NCI-H1092 (cell line): ENCODE measurements at places on chromosomes 4 and X.

- DNase-seq: no peak
Measured at GRCh38 chr4:154024097-154024694, 235.3 kb upstream of the SFRP2 start.

DNA sequence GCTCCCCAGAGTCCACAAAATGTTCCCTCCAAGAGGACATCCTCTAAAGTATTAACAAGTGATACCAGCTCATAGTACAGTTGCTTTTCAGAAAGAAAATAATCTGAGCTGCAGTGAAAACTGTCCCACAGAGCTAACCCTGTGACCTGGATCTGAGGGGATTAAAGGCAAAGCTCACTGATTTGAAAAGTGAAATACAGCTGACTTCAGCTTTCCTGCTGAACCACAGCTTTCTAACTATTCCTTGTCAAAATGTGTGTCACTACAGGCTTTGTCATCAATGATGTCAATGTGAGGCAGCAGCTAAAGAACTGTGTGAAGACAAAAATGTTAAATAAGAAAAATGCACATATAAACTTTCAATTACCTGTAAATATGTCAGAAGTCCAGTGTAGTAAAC is 36.9 kb downstream of the DCHS2 start:
- no peak for DNase-seq

DNA sequence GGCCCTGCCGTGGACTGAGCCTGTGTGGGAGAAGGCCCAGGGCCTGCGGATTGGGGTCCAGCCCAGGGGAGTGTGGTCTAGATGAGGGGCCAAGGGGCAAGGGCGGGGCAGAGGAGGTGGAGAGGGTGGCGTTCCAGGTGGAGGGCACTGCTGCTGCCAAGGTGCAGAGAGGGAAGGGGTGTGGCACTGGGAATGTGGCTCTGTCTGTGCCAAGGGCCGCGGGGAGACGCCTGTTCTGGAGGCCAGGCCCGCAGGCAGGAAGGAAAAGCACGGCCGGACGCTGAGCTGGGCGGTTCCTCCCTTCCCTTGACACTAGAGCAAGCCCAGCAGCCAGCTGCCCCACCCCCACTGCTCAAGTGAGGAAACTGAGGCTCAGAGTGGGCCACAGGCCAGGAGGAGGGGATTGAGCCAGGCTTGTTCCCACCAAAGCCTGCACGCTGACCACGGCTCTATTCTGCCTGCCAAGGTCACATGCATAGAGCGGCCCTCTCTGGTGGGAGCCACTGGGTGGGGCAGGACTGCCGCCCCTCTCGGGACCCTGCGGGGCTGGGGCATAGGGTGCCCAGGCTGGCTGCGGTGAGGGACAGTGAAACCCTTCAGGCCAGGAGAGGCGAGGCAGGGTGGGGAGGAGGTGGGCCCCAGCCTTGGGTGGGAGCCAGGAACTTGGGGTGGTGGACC is 13.0 kb downstream of the SH3BP2 start:
- DNase-seq: no peak

- no peak for DNase-seq
Measured at GRCh38 chr4:102860611-102861324, 8.0 kb upstream of the CISD2 start.

DNA sequence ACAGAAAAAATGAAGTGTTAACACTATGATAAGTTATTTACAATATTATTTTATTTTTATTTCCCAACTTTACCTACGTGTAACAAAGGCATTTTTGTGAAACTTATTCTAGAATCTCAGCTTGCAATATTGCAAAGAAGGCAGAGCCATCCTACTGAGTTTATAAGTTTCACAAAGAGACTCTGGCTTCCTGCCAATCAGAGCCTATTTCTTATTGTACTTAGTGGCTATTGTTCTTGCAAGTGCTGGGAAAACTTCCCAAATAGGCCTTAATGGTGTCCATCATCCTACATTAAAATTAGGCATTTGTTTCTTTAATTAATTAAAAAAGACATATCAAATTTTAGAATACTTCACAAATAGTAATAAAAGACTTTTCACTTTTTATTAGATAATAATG is 233.2 kb downstream of the EPHA5 start:
- DNase-seq: no peak

DNA sequence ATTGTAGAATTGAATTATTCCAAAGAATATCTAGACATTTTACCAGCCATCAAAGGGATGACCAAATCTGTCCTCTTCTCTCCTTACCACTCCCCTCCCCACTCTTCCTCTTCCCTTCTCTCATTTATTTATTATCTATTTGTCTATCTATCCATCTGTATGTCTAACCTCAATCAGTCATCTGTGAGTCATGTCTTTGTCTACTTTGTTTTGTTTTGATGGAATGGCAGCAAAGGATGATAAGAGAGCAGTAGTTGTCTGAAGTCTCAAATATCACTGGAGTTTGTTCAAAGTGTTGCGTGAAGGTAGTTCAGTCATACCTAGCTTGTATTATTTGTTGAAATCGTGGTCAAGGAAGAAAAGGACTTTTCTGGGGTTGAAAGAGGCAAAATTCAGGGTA is 34.7 kb upstream of the PGRMC2 start:
- DNase-seq: no peak

- no peak for DNase-seq
Measured at GRCh38 chr4:102531462-102531861, 30.3 kb downstream of the NFKB1 start.

- no peak for DNase-seq
Measured at GRCh38 chrX:71998836-71999509, 88.3 kb downstream of the NHSL2 start.

DNA sequence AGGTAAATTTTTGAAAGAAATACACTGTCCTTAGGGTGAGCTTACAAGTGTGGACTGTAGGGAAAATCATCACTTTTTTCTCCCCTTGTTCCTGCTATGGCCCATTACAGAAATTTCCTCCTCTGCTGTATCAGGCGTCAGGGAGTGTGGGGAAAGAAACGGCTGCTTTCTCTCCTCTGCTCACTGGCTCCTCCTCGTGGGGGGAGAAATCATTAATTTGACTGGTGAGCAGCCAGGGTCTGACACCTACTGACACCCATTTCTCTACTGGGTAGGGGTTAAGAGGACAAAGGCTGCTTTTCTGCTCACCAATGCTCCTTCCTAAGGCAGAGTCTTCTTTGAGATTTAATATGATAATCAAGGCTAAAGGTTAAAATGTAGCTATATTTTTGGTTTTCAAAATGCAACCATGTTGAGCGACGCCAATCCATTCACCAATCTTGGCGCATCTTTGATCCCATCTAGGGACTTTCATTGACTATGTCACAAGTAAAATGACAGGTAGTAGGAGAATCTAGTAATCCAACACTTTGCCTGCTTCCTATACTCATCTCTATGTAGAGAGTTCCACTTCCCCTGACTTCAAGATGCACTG is 25.1 kb downstream of the SETD7 start:
- peak; percentile 39 for DNase-seq

- no peak for DNase-seq
Measured at GRCh38 chr4:172546782-172547181, 621.8 kb upstream of the GALNT7 start.

- no peak for DNase-seq
Measured at GRCh38 chr4:162241857-162242256, 78.1 kb upstream of the FSTL5 start.

- no peak for DNase-seq
Measured at GRCh38 chrX:97907791-97908190, 1024.1 kb downstream of the RPA4 start.

- no peak for DNase-seq
Measured at GRCh38 chrX:111207851-111208250, 62.4 kb downstream of the CAPN6 start.

DNA sequence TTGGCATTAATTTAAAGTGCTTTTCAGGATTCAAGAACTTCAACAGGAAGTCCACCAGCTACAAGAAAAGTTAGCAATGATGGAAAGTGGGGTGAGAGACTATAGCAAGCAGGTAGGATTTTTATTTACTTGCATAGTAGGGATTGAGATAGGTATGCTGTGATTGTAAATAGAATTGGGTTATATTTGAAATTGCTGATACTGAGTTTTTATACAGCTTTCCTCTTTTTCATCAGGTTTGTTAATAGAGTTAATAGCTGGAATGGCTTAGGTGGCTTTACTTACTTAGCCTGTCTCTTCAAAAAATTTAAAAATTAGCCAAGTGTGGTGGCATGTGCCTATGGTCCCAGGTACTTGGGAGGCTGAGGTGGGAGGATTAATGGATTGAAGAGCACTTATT is 10.9 kb downstream of the CEP135 start:
- DNase-seq: no peak

GRCh38 chrX:134551376-134552048 is 91.5 kb downstream of the HPRT1 start:
- DNase-seq: no peak

- no peak for DNase-seq
Measured at GRCh38 chr4:93828995-93829819, 654 bp downstream of the ATOH1 start.

DNA sequence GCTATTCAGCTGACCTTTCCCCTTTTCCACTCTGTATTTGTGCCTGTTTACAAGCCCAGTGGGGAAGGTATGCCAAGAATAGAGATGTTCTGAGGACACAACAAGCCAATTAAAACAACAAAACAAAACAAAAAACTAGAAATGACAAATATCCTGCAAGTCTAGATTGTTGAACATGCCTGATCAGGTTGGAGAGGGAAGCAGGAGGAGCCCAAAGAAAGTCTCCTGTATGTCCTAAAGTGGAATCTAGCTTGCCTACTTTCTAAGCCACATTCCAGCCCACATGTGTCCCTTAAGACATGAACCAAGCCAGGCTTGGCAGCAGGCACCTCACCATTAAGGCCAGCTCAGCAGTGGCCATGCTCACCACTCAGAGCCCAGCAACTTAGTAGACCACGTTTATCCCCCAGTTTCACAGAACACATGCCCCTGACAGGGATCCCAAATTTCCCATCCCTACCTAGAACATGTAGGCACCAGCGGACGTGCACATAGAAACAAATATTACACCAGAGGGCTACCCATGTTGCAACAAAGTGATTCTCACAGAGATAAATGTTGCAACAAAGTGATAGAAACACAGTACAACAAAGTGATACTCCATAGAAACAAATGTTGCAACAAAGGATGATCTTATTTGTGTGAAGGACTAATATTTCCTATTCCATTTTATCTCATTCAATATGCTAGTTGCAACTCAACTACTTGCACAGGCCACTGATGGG is 48.3 kb downstream of the CD99L2 start:
- no peak for DNase-seq

GRCh38 chrX:1659664-1660461 is 45.0 kb downstream of the ASMT start:
- no peak for DNase-seq

DNA sequence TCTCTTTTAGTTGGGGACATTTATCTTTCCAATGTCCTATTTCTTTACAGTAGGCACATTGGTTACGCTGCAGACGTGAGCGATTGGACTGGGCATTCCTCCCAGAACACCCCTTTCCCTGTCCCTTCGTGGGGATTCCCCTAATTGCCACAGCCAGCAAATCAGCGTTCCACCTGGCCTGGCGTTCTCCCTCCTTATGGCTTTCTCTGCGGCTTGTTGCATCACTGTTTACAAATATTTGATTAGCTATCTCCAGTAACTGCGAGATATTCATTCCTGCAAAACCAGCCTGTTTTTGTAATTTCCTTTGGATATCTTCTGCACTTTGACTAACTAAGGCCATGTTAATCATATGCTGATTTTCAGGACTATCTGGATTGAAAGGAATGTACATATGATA is 202.5 kb upstream of the KLF8 start:
- no peak for DNase-seq

DNA sequence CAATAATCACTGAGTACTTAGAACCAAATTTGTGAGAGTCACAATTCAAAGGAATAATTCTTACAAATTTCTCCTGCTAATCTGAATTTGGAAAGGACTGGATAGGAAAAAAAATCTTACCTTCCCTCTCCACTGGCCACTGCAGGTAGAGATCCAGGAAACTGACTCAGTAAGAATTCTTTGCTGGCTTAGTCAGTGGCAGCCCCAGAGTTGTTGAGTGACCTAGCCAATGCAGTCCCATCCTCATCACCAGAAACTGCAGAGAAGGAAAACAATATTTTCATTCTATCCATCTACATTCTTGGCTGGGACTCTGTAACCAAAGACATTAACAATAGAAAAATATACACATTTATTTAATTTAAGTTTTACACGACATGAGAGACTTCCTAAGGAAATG is 572.0 kb downstream of the ADGRL3 start:
- no peak for DNase-seq

- DNase-seq: no peak
Measured at GRCh38 chr4:105712766-105713165, 4.2 kb downstream of the GSTCD start.

GRCh38 chr4:140296335-140297220 is 76.9 kb upstream of the SCOC start:
- peak; percentile 48 for DNase-seq

GRCh38 chr4:186104114-186104889 is at the start of gene FAM149A:
TSS of gene FAM149A (plus strand) at chr4:186104704.
- DNase-seq: peak; percentile 10

GRCh38 chrX:30627818-30628652 is 25.2 kb upstream of the GK start:
- DNase-seq: no peak

GRCh38 chrX:135547767-135548166 is 27.3 kb downstream of the INTS6L start:
- DNase-seq: no peak

DNA sequence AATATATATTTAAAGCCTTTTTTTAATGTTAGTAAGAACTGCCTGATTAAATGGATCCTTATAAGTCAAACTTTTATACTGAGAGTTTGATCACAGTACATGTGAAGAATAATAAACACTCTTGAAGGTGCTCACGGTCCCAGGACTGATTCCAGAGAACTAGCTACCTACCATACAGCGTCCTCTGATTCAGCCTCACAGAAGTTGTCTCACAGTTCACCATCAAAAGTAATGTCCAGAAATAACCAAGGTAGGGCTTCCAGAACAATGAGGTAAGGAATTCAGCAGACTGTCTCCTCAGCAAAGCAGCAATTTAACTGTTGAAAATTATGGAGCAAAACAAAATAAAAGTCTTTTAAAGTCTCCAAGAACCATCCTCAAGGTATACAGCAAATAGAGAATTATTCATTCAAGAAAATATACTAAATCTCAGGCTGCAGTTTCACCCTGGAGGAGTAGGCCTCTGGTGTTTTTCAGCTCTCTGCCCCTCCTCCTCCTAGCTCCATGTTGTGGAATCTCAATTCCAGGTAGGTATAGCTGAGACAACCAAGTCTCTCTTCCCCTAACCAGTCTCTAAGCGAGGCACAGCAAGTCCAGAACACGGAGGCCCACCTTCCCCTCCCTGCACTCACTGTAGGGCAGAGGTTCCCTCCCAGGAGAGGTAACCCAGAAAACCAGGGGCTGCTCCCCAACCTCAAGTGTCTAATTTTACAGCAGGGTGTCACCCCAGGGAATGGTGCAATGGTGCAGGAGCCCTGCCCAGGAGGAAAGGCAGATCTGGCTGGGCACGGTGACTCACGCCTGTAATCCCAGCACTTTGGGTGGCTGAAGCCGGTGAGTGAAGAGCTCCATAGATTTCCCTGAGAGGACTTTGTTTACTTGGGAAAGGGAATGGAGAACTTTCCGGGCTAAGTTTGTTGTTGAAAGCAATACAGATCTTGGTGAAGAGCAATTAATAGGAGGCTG is 28.6 kb downstream of the FAM241A start:
- no peak for DNase-seq
